ENCODE measurements at places on chromosomes 3 and 15.

DNA sequence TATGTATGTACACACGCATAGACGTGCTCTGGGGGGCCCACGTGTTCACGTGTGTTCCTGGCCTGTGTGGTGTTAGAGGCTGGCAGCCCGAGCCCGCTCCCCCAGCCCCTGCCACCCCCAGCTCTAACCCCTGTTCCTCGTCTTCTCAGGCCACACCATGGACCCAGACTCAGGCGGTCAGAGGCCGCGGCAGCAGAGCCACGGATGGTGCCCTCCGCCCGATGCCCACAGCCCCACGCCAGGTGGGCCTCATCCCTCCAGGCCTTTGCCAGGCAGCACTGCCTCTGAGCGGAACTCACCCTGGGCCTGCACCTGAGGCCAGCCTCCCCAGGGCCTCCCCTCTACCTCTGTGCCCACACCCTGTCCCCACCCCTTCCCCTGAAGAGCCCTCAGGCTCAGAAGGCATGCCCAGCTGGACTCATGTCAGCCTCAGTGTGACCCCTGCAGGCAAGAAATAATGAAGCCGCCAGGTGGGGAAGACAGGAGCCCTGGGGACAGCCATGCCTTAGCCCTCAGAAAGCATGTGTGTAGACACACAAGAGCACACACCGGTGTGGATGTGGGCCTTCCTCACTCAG lies 16.4 kb upstream of the GNAT1 start:
- DNase-seq, result no peak

GRCh38 chr3:122389892-122390291 lies 5.9 kb downstream of the FAM162A start:
- no peak for DNase-seq

GRCh38 chr15:70096215-70097062 lies 1.3 kb downstream of the TLE3 start:
- DNase-seq, result peak; percentile 49

DNA sequence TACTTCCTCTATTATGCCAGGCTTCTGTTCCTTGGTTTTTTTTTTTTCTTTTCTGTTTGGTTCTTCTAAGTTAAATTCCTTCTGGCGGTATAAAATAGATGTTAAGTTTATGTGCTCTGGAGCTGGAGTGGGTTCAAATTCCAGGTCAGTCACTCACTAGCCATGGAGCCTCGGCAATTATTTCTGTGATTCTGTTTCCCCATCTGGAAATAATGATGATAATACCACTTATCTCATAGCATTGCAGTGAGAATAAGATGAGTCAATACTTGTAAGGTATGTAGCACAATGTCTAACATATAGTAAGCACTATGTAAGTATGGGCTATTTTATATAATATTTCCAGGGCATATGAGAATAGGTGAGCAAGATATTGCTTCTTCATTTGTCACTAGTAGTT lies 33.2 kb upstream of the ZDHHC23 start:
- DNase-seq, result no peak

GRCh38 chr3:173660645-173661299 lies 263.2 kb downstream of the NLGN1 start:
- DNase-seq, result no peak

DNA sequence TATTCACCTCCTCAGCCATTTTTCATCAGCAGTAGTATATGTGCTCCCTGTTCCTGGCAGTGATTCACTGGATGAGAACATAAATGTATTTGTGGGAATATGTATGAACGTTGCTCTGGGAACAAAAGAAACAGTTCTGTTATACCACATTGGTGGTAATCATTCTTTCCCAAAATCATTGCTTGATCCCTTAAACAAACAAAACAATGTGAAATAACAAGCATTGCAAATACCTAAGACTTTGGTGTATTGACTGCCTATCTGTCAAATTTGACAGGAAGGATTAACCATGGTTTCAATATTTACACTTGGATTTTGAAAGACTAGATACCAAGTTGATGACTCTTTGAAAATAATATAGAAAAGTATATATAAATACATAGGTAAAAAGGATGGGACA lies 284.1 kb downstream of the FHIT start:
- no peak for DNase-seq

GRCh38 chr3:127383656-127384179 lies 95.9 kb upstream of the PRR20G start:
- DNase-seq, result no peak

- DNase-seq, result no peak
Measured at GRCh38 chr15:67059127-67059553, 6.3 kb upstream of the SMAD3 start.

- no peak for DNase-seq
Measured at GRCh38 chr15:70342141-70342540, 244.4 kb upstream of the TLE3 start.

DNA sequence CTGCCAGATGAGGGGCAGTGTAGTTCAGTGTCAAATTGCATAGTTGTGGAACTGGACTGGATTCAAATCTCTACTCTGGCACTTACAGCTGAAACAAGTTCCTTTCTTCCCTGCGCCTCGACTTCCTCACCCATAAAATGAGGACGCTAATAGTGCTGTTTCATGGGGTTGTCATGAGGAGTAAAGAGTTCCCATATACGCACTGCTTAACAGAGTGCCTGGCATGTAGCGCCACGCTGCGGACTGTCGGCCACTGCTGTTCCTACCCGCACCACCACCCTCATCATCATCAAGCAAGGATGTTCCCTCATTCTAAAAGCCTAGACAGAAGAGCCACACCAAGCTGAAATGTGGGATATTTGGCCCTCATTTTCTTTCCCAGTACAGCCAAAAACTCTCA lies 91.9 kb downstream of the CHDH start:
- peak; percentile 40 for DNase-seq

DNA sequence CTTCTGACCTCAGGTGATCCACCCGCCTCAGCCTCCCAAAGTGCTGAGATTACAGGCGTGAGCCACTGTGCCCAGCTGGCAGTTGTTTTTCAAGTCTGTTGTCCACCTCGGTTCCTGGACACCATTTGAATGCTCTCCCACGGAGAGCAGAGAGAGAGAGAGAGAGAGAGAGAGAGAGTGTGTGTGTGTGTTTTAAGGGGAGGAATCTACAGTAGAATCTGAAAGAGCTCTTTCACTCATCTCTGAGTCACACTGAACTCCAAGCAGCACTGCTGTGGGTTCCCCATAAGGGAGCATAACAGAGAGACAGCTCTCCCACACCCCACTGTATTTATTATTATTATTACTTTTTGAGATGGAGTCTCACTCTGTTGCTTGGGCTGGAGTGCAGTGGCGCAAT lies 156.6 kb downstream of the RPLP1 start:
- DNase-seq, result peak; percentile 48

- no peak for DNase-seq
Measured at GRCh38 chr3:12420393-12420792, 63.9 kb upstream of the TSEN2 start.

Measured in inflammatory macrophage treated with lipopolysaccharide for 1 hour (primary cell).